Dorsolateral prefrontal cortex (tissue), 122 donors: ENCODE measurements at places on chromosomes 1 and 21.

DNA sequence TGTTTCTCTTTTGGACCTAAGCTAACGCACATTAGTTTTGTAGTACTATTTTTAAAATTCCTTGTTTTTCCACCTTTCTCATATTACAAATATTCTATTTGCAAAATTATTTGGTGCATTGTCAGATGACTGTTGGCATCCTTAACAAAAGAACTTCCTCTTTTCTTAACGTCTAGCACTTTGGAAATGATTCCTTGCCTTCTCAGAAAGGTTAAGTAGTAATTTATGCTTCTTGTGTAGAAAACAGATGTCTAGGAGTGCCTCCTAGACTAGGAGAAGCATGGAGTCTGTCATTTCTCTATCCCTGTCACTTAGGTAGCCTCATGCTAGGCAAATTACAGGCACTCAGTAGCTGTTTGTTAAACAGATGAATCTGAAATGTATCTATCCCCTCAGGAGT is 64.4 kb downstream of the HSPA13 start:
- DNase-seq, result no peak

DNA sequence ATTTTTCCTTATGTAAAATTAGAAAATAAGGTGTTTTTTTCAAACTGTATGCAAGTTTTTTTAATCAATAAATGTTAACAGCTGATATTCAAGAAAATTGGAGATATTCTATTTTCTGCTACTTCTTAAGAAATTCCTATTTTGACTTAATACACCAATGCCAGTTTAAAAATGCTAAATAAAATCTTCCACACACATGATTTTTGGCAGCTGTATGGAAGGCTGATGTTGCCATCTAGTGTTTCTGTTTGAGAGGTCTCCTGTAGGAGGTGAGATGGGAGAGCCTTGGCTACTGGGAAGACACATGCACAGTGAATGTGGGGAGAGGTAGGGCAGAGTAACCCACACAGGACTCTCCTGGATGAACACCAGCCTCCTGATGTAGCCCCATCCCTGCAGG is 29.2 kb upstream of the OR2B11 start:
- DNase-seq, result no peak

GRCh38 chr1:41631154-41631553 is 146.7 kb upstream of the EDN2 start:
- no peak for DNase-seq

DNA sequence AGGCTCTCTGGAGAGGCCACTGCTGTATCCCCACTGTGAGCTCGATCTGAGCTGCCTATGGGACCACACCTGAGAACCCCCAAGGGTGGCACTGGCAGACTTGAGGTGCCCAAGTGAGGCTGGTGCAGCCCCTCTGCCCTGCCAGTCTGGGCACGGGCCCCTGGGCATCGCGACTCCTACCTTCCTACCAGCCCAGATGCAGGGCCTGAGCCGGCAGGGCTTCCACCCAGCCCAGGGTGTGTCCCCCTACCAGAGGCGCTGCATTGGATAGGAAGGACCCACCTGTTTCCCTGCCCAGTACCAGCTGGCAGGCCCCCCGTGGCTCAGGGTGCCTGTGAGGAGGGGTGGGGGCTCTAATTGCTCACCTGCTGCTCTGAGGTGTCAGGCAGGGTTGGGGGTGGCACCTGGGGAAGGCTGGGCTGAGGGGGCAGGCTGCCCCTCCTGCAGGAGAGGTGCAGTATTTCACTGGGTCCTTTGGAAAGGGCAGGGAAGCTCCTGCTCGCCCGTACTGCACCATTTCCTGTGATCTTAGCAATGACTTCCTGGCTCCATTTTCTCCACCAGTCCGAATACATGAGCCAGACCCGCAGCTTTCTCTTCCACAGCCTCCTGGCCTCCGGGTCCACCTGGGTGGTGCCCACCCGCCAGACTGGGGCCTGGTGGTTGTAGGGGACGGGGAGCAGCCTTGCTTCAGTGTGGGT is 11.8 kb downstream of the TP73 start:
- DNase-seq, result no peak

GRCh38 chr1:91687452-91687851 is 186.8 kb downstream of the CDC7 start:
- no peak for DNase-seq

GRCh38 chr1:48217856-48218255 is 4.7 kb upstream of the SLC5A9 start:
- no peak for DNase-seq
